ENCODE measurements at places on chromosomes 4 and X.

DNA sequence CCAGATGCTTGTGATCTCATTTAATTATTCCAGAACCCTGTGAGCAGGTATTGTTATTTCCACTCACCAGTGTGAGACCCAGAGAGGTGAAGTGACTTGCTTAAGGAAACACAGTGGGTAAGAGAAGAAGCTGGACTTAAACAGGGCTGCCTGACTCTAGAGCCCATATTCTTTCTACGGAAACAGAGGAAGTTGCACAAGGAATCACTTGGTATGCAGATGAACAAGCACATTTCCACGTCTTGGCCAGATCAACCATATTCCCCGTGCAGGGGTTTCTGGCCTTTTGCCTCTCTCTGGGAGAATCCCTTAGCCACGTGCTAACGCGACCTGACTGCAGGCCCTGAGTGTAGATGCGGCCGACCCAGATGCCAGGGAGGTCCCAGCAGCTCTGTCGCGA lies 195.5 kb upstream of the ATP6AP2 start:
- no peak for DNase-seq

- no peak for DNase-seq
Observed at GRCh38 chrX:16838202-16839066, 31.7 kb downstream of the RBBP7 start.

DNA sequence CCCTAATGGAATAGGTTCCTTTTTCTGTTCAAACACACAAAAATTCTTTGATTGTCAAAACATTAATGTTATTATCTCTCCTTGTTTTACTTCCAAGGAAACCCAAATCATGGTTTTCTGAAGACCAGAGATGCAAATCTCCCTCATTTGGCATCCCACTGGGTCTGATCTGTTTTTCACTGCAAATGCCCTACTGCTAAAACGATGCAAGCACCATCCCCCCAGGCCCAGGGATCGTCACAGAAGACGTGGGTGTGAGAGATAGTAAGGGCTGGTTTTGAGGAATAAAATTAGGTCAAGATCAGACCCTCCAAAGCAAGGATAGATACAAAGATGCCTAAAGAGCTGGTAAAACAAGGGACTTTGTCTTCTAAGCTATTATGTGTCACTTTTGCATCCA lies 33.6 kb downstream of the GSPT2 start:
- no peak for DNase-seq

GRCh38 chr4:3679851-3680311 lies 86.3 kb upstream of the ADRA2C start:
- no peak for DNase-seq

DNA sequence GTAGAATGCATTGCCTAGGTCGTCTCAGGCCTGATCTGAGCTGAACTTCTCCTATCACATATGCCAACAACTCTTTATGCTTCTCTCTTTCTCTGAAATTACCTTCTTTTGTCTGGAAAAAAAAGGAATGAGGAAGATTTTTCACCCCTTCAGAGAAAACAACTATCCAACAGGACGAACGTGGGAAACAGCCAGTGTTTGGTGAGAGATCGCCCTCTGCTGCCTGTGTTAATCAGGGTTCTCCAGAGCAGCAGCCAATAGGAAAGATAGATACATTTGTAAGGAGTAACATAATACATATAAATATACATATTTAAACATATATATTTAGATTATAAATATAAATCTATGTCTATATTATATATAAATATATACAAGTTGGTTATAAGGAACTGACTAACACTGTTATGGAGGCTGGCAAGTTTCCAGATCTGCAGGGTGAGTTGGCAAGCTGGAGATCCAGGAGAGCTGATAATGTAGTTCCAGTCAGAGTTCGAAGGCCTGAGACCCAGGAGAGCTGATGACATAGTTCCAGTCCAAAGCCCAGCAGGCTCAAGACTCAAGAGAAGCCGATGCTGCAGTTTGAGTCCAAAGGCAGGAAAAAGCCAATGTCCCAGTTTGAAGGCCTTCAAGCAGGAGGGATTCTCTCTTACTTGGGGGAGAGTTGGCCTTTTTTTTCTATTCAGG lies 13.3 kb downstream of the CETN2 start:
- DNase-seq = no peak

DNA sequence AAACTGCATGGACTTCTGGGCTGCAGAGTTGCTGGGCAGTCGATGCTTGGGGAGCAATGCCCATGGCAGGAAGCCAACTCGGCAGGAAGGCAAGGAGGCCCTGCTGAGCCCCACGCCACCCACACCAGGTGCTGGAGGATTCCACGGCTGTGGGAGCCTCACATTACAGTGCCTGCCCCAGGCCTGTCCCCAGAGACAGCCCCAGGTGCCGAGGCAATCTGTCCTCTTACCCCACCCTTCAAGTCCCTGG lies 53.9 kb downstream of the HMX1 start:
- no peak for DNase-seq

DNA sequence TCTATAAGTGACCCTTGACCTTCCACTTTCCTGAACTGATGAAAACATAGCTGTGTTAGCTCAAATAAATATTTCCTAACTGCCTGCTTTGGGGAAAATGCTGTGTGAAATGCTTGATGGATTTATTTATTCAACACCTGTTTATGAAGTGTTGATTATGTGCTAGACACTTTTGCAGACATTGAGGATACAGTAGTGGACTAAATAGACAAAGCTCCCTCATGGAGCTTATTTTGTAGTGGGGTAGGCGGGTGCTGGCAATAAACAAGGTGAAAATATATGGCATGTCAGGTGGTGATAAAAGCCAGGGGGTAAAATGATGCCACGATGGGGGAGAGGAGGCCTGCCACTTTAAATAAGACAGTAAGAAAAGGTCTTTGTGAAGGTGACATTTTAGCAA lies 50.2 kb upstream of the TLR3 start:
- no peak for DNase-seq

- DNase-seq = no peak
Observed at GRCh38 chr4:51859476-51860031, 16.6 kb downstream of the DCUN1D4 start.
